ENCODE measurements at places on chromosomes 3 and 15. TPM values are rescaled to one million over a fixed set of nuclear protein-coding genes. Genes with fewer than 3 reads are reported as not detected.

The IL12A gene
- total RNA-seq, result 1.4 TPM

The LSMEM2 gene
- total RNA-seq, result not detected

The RUBCN gene
- 8.3 TPM for total RNA-seq

The SELENOS gene
- 174 TPM for total RNA-seq

The TNFSF10 gene
- not detected for total RNA-seq

The NEK10 gene
- total RNA-seq, result 0.66 TPM

The CFAP91 gene
- 0.24 TPM for total RNA-seq

The PGBD4 gene
- 1.5 TPM for total RNA-seq

The PRSS50 gene
- total RNA-seq, result not detected

The CCR9 gene
- total RNA-seq, result not detected

The GATA2 gene
- total RNA-seq, result 4.0 TPM

The FAM107A gene
- total RNA-seq, result 0.41 TPM

The UROC1 gene
- total RNA-seq, result not detected

The NR1I2 gene
- not detected for total RNA-seq

The AQP9 gene
- 0.05 TPM for total RNA-seq

The CAMKV gene
- total RNA-seq, result 0.30 TPM

The ARHGAP31 gene
- total RNA-seq, result 0.89 TPM

The PPP1R14D gene
- not detected for total RNA-seq

The LACTB gene
- 36.2 TPM for total RNA-seq

The HTR3E gene
- not detected for total RNA-seq

The ASB14 gene
- total RNA-seq, result not detected

The ALCAM gene
- 120 TPM for total RNA-seq

The CCDC13 gene
- 0.26 TPM for total RNA-seq

The IP6K1 gene
- 21.2 TPM for total RNA-seq

The GOLGA6A gene
- total RNA-seq, result 0.09 TPM

The RPUSD2 gene
- total RNA-seq, result 12.8 TPM

The IMPG2 gene
- total RNA-seq, result not detected

The ZDHHC19 gene
- total RNA-seq, result 0.35 TPM

The PLOD2 gene
- 85.1 TPM for total RNA-seq

The ELL3 gene
- total RNA-seq, result 1.7 TPM

The NRROS gene
- not detected for total RNA-seq

The PROK2 gene
- not detected for total RNA-seq

The PSTPIP1 gene
- not detected for total RNA-seq

The ZSCAN29 gene
- 8.8 TPM for total RNA-seq

The REC114 gene
- total RNA-seq, result not detected

The MAGEL2 gene
- total RNA-seq, result not detected

The CHAC1 gene
- total RNA-seq, result 5.7 TPM

The CNTN6 gene
- not detected for total RNA-seq

The ENTPD3 gene
- total RNA-seq, result 0.03 TPM

The EFHB gene
- total RNA-seq, result 1.5 TPM

The ALDH1A3 gene
- total RNA-seq, result 20.1 TPM

The RARB gene
- 6.7 TPM for total RNA-seq

Data from A549 treated with AZD2906 at 1 μM for 4 hours (cell line).